Stimulated activated CD8-positive, alpha-beta memory T cell treated with anti-CD3 and anti-CD28 coated beads, Interleukin-4, amount 100 ng/mL, for 1 hour (primary cell): ENCODE measurements at places on chromosomes 3 and 15.

GRCh38 chr3:113124256-113124830 is 87.0 kb upstream of the BOC start:
- DNase-seq = no peak

- no peak for DNase-seq
These were observed 59.2 kb upstream of the IL12A start for GRCh38 chr3:159929171-159930141.

- no peak for DNase-seq
These were observed 145.0 kb upstream of the GAP43 start for GRCh38 chr3:115478359-115478758.

- no peak for DNase-seq
These were observed 49.0 kb upstream of the FURIN start for GRCh38 chr15:90819390-90819789.

- no peak for DNase-seq
These were observed 24.1 kb downstream of the CX3CR1 start for GRCh38 chr3:39255503-39256325.

DNA sequence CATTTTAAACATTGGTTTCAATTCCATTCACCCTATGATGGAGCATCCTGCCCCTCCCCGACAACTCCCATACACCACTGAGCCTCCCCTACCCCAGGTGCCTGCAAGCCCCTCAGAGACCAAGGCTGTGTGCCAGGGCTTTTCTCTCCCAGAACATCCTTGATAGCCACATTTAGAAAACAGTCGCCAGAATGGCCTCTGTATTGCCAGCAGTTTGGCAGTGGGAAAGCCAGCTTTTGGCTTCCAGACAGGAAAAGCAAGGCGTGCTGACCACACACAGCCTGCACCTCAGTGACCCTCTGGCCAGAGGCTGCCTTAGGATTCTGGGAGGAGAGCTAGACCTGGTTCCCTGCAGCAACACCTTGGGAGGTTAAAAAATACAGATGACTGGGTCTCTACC is 18.2 kb upstream of the HRH1 start:
- no peak for DNase-seq

- DNase-seq = no peak
These were observed 20.1 kb downstream of the GXYLT2 start for GRCh38 chr3:72907731-72908620.

- DNase-seq = no peak
These were observed 10.9 kb upstream of the CHAC1 start for GRCh38 chr15:40942337-40942854.

DNA sequence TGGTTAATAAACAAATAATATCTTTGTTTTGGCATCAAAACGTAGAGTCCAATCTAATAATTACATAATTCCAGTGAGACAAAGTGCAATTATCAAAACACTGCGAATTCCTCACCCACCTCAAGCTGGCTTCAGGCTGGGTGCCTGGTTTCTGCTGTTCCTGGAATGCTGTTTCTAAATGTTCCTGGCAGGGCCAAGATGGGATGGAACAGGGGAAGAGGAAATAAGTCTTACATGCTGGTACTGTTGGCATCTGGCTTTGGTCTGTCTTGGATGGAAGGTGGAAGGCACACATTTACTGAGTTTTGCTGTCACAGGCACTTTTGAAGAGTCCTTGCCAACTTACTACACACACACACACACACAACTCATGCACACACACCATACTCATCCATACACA is 101.9 kb upstream of the SLCO3A1 start:
- no peak for DNase-seq

- no peak for DNase-seq
These were observed 27.2 kb upstream of the ARPIN start for GRCh38 chr15:89939910-89940309.

- no peak for DNase-seq
These were observed 510.8 kb downstream of the SHQ1 start for GRCh38 chr3:72337480-72337855.

GRCh38 chr15:52251144-52251860 is 44.3 kb downstream of the MYO5C start:
- DNase-seq = no peak

GRCh38 chr15:83472151-83472550 is 25.0 kb downstream of the SH3GL3 start:
- DNase-seq = no peak

- DNase-seq = no peak
These were observed 525.1 kb upstream of the GOLIM4 start for GRCh38 chr3:168620854-168621253.

DNA sequence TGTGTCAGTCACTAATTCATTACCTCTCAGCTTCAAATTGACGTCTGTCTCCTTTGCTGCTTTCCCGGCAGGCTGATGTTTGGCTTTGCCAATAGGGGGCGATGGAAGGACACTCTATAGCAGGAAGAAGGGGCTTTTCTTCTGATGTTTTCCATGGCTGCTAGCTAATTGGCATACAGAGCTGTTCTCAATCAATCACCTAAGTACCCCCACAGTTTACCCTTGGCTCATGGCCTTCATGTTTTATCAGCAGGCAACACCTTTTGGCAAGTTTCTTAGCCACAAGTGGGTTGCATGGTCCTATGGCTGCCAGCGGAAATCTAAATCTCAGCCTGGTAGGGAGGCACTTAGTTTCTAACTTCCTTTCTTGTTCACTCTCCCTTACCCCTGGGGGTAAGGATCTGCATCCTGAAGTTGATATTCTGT is 45.0 kb downstream of the ESYT3 start:
- DNase-seq = no peak

- DNase-seq = no peak
These were observed 117.6 kb upstream of the TBL1XR1 start for GRCh38 chr3:177314897-177315296.
